Activated T-cell treated with anti-CD3 and anti-CD28 coated beads for 1 hour (primary cell): ENCODE measurements at places on chromosomes 6 and 20.

DNA sequence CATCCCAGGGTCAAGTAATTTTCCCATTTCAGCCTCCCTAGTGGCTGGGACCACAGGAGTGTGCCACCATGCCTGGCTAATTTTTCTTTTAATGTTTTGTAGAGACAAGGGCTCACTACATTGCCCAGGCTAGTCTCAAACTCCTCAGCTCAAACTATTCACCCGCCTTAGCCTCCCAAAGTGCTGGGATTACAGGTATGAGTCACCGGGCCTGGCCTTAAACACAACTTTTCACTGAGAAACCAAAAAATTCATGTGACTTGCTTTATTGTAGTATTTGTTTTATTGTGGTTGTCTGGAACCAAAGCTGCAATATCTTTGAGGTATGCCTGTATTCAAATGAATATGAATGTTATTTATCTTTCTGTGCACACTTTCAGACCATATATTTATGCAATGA is 72.2 kb downstream of the RWDD2A start:
- no peak for DNase-seq

- no peak for DNase-seq
Measured at GRCh38 chr20:17662333-17663039, 19.6 kb downstream of the RRBP1 start.

GRCh38 chr6:87066449-87067333 is 28.2 kb downstream of the CGA start:
- DNase-seq: no peak

- DNase-seq: no peak
Measured at GRCh38 chr20:48194583-48194982, 409.3 kb upstream of the SULF2 start.

GRCh38 chr6:16773362-16773761 is 12.1 kb upstream of the ATXN1 start:
- DNase-seq: no peak

DNA sequence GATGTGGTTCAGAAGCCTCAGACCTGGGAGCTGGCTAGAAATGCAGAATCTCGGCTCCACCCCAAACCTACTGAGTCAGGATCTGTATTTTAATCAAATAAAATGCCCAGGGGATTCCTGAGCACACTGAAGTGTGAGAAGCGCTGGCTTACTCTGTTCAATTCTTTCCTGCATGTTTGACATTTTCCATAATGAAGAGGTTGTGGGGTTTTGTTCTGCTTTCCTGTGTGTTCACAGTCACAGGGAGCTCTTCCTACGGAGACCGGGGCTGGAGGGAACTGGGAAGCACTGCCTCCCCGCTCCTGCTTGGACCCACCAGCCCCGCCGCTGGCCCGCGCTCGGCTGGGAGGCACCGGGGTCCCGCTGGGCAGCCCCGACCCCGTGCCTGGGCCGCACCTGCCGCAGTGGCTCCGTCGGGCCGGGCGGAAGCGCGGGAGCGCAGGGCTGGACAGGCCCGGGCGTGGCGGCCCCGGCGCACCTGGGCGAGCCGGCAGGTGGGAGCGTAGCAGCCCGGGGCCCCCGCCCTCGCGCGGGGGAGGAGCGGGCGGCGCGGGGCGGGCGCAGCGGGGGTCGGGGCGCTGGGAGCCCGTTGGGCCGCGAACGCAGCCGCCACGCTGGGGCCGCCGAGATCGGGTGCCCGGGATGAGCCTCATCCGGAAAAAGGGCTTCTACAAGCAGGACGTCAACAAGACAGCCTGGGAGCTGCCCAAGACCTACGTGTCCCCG is at the start of gene MAPK13:
MAPK13 (plus strand) TSS at position 573 of the 726 bp plus-strand sequence; CDS start at position 643, 70 bp downstream.
- DNase-seq: no peak
